T47D (cell line): ENCODE measurements at places on chromosomes 5 and 9.

- no peak for DNase-seq
Measured at GRCh38 chr9:123438821-123439220, 82.8 kb downstream of the CRB2 start.

DNA sequence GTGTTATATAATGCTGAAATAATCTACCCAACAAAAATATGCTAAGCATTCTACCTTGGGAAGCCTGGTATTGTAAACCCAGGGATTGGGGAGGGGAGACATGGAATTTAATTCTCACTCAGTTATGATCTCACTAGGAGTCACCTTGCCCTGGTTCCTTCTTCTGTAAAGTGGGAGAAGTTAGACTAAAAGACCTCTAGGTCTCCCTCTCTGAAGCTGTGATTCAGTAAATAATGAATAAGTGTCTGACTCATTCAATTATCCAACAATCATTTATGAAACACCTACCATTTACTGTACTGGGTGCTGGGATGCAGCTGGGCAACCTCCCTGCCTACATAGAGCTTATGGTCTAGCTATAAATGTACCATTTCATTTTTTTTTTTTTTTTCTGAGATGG lies 20.2 kb upstream of the SPARC start:
- DNase-seq, result no peak

GRCh38 chr9:281741-282645 lies 67.3 kb downstream of the DOCK8 start:
- DNase-seq, result no peak

DNA sequence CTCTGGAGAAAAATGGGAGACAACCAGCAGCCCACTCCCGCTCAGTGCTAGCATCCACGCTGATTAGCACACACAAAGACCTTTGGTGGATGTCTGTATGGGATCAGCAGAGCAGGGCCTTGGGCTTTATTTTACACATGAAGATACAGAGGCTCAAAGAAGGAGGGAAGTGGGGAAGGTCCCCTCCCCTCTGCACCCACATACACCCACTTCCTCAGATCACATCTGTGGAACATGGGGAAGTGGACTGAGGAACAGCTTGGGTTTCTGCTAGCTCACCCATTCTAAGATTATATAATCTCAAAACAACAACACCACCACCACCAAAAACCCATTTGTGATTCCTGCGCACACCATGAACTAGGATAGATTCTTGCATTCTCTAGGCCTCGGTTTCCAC lies 14.0 kb downstream of the GGTA1 start:
- no peak for DNase-seq

GRCh38 chr9:18910435-18910834 lies 122.6 kb downstream of the SAXO1 start:
- no peak for DNase-seq
